ENCODE measurements at places on chromosomes 6 and 20.

DNA sequence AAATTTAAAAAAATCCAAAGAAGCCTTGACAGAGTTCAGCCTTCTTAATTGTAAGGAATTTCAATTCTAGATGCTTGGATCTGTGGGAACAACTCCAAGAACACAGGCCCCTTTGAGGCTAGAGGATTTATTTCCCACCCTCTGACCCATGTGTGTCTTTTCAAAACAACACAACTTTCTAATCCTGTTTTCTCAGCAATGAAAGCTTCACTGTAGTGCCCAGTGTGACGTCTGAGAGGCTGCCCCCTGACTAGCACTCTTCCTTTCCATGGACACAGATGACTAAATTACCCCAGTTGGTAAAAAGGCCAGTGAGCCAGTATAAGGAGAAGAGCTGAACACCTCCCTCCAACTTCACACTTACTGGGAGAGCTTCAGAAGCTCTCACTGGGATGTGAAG is 16.5 kb upstream of the CCR6 start:
- DNase-seq, result no peak

GRCh38 chr6:11718463-11718862 is 60.1 kb downstream of the ADTRP start:
- no peak for DNase-seq

DNA sequence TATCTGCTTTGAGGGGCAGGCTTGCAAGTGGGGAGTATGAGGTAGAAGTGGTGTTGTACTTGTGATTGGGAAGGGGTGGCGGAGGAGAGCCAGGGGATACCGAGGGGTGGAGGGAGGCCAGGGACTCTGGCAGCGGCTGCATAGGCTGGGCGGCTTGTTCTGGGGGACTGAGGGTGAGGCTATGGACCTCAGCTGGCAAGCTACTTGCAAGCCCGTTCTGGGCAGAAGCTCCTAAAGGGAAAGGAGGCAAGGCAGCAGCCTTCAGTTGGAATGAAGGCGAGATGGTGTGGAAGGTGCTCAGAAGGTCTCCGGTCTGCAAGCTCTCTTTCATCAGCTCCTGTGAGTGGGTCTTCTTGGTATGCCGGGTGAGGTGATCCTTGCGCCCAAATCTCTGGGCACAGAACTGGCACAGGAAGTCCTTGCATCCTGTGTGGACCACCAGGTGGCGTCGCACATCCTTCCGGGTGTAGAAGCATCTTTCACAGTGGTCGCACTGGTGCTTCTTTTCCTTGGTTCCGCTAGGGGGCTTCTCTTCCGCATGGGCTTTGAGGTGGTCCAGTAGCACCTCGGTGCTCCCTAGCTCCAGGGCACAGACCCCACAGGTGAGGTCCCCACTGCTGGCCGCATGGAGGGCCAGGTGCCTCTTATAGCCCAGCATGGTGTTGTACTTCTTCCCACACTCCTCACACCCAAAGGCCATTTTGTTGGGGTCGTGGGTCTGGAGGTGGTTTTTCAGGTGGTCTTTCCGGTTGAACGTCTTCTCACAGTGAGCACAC is 66.0 kb downstream of the PLAGL1 start:
- peak; percentile 75 for DNase-seq

DNA sequence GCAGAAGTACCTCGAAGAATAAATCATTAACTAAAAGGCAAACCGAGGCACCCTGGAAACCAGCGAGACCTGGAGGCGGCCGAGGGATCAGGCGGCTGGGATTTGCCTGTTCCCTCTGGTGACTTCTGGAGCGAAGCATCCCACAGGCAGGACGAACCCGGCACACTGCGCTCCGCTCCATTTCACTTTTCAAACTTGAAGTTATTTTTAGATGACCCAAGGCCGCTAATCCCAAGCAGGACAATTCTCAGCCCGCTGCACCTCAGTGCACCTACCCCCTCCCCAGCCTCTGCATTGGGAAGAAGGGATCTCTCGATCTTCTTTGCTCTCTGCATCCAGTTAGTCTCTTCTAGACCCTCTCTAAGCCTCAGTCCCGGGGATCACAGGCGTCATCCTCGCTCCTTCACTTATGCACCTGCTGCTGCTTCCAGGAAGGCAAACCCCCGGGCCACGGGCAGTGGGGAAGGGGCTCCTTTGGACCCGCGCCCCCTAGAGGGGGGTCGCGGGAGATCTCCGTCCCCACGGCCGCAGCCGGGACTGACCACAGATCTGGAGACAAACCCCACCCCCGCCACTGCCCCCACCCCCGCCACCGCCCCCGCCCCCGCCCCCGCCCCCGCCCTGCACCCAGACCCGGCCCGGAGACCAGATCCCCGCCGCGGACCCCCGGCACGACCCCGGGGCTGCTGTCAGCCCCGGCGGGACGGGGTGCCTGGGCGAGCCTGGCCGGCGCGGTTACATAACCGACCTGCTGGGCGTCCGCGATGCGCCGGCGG is 636 bp downstream of the RCAN2 start:
- DNase-seq, result peak; percentile 35

DNA sequence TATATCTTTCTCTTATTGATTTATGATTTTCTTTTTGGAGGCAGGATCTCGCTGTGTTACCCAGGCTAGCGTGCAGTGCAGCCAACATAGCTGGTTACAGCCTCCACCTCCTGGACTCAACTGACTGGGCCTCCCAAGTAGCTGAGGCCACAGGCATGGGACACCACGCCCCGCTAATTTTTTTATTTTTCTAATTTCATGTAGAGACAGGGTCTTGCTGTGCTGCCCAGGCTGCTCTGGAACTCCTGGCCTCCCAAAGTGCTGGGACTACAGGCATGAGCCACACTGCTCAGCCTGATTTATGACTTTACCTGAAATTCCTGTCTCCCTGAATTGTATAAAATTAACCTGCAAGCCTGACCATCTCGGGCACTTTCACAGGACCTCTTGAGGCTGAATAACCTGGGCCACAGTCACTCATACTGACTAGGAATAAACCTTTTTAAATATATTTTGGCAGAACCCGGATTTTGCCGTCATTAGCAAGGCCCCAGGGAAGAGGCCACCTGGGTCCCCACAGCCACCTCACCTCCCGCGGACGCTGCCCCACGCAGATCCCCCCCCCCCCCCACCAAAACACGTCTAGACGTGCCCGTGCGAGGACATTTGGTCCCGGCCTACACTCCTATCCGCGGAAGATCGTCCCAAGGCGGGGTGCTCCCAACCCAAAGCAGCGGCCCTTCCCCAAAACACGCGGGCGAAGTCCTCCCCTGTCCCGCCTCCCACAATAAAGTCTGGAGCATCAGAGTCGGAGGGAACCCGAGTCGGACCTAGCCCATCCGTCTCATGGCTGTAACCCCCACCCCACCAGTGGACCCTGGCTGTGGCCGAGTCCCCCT is 902 bp downstream of the ZNF337 start:
- DNase-seq, result no peak

- no peak for DNase-seq
These were observed 153.6 kb downstream of the VEGFA start for GRCh38 chr6:43923376-43924221.

GRCh38 chr6:38688579-38689087 is 14.3 kb downstream of the GLO1 start:
- peak; percentile 46 for DNase-seq
